ENCODE measurements at places on chromosomes 7 and 10. TPM values are rescaled to one million over a fixed set of nuclear protein-coding genes. Genes with fewer than 3 reads are reported as not detected.

AASS gene
- 24.2 TPM for total RNA-seq

CISD1 gene
- total RNA-seq: 24.5 TPM

AGR3 gene
- 105 TPM for total RNA-seq

TMED4 gene
- 71.9 TPM for total RNA-seq

SKIDA1 gene
- 0.95 TPM for total RNA-seq

PNLIPRP2 gene
- total RNA-seq: not detected

SUN3 gene
- not detected for total RNA-seq

PTPN12 gene
- total RNA-seq: 164 TPM

SPDYE2B gene
- not detected for total RNA-seq

PRF1 gene
- 29.5 TPM for total RNA-seq

TEX36 gene
- not detected for total RNA-seq

C10orf105 gene
- total RNA-seq: 0.32 TPM

CCDC126 gene
- total RNA-seq: 15.5 TPM

PAPOLB gene
- 0.24 TPM for total RNA-seq

SCD gene
- 327 TPM for total RNA-seq

SYT15B gene
- total RNA-seq: 40.6 TPM

Data from lower lobe of right lung (tissue), 2 donors.